GM23338 (cell line): ENCODE measurements at places on chromosomes 13 and 19. TPM values are rescaled to one million over a fixed set of nuclear protein-coding genes. Genes with fewer than 3 reads are reported as not detected.

Gene GIPC3
- total RNA-seq = 0.59 and 1.6 TPM in 2 replicates

Gene ANO8
- 14.4 and 24.9 TPM in 2 replicates for total RNA-seq

Gene CDX2
- total RNA-seq = not detected in 2 replicates

Gene SERTM1
- total RNA-seq = 1.4 and 1.8 TPM in 2 replicates

Gene NLRP4
- 0.19 TPM in 1 of 2 replicates, not detected in the other for total RNA-seq

Gene ZNF85
- 28.8 and 42.6 TPM in 2 replicates for total RNA-seq

Gene C19orf18
- not detected in 2 replicates for total RNA-seq

Gene PCDH20
- 2.6 and 2.8 TPM in 2 replicates for total RNA-seq

Gene SHANK1
- total RNA-seq = 3.3 and 4.1 TPM in 2 replicates

Gene ZNF345
- total RNA-seq = 5.5 and 17.7 TPM in 2 replicates

Gene ZNF626
- 36.0 and 45.7 TPM in 2 replicates for total RNA-seq

Gene ZNF730
- total RNA-seq = 37.9 and 41.8 TPM in 2 replicates

Gene MEF2B
- 3.0 and 8.3 TPM in 2 replicates for total RNA-seq
